ENCODE measurements at places on chromosomes 11 and 22.

- no peak for DNase-seq
Observed at GRCh38 chr22:27597703-27598444, 203.7 kb downstream of the MN1 start.

DNA sequence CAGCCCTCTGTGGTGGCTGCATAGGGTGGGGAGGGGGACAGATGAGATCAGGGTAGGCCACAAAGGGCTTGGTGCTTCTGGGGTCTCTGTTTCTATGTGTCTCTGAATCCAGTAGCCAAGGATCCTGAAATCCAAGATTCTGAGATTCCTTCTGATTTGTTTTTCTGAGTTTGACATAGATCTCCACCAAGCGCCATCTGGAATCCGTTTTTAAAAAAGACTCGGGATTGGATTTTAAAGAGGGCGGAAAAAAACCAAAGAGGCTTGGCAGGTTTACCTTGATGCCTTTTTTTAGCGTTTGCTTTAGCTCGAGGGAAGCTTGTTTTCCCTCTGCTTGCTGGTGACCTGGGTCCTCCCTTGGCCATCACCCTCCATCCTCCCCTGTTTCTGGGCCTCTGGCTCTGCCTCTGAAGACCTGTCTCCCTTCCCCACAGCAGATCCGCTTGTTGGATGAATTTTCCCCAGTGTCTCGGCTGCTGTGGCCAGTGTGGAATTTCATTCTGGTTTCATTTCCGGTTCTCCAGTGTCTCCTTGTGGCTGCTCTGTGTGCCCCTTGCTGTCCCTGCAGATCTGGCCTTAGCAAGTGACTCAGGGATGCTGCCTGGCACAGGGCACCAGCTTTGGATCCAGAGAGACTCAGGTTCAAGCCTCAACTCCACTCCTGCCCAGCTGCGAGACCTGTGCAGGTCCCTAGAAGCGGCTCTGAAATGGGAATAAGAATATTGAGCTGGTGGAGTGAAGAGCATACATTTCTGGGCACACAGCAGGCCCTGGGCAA lies 15.1 kb downstream of the SYNGR1 start:
- no peak for DNase-seq

DNA sequence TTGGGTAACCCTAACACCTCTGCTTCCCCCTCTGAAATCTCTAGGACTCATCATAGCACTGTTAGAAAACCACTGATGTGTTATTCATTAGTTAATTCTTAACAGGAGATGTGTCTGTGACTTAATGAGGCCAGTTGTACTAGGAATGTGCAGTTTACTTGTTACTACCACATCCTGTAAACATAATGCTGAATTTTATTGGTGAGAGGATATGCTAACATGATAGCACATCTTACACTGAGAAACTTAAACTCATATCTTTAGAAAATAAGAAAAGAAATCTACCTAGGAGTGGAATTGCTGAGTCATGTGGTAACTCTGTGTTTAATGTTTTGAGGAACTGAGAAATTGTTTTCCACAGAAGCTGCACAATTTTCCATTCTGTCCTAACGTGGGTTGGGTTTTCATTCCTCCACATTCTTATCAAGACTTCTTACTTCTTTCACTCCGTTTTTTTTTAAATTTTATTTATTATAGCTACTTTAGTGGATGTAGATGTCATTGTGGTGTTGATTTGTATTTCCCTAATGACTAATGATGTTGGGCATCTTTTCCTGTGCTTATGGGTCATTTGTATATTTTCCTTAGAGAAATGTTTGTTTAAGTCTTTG lies 33.7 kb downstream of the RNF121 start:
- no peak for DNase-seq

- no peak for DNase-seq
Observed at GRCh38 chr11:34812905-34813576, 103.1 kb downstream of the APIP start.

- no peak for DNase-seq
Observed at GRCh38 chr22:30481711-30482110, 9.9 kb upstream of the SEC14L3 start.

DNA sequence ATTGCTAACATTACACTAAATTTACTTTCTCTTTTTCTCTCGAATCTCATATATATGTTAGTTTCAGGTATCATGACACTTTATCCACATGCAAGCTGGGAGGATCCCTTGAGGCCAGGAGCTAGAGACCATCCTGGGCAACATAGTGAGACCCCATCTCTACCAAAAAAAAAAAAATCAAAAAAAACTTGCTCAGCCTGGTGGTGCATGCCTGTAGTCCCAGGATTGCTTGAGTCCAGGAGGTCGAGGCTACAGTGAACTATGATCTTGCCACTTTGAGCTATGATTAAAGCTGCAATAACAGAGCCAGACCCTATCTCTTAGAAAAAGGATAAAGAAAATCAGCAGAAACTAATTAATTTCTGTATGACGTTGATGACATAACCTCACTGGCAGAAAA lies 3.7 kb upstream of the UPK3A start:
- no peak for DNase-seq

GRCh38 chr11:65808744-65809341 lies 22.0 kb downstream of the OVOL1 start:
- DNase-seq = no peak

GRCh38 chr11:39910087-39910486 lies 1549.4 kb downstream of the LRRC4C start:
- no peak for DNase-seq

- no peak for DNase-seq
Observed at GRCh38 chr11:59285716-59286260, 72.9 kb upstream of the OR5AN1 start.

DNA sequence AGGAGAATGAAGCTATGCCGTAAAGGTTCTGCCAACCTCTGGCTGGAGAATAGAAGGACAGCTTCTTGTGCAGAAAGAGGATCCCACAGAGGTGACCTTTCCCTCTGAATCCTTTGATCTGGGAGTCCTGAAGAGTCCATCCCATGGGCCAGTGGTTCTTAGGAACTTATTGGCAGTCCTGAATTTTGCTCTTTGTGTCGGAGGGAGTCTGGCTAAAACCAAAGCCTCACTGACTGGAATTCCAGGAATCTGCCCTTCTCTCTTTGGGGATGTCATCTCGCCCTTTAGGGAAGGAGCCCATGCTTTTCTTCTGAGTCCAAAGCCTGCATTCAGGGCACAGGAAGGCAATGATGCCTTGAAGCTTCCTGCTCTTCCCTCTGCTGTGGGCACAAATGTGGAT lies 45.5 kb downstream of the PKNOX2 start:
- DNase-seq = no peak

DNA sequence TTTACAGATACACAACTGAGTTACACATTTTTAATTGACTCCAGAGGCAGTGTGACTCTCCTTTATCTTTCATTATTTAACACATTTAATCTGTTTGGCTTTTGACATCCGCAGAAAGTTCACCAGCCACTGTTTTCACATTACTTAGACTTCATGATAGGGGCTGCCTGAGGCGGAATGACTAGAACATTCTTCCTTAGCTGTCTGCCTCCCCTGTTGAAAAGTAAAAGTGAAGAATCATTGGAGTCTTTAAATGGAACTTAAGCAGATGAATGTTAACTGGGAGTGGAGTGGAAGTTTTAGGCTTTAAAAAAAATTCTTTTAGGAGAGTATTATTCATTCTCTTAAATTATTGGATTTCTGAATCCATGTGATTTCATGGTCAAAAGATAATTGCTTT lies 229.2 kb upstream of the MTNR1B start:
- no peak for DNase-seq

GRCh38 chr11:11545285-11546275 lies 76.2 kb downstream of the GALNT18 start:
- no peak for DNase-seq

DNA sequence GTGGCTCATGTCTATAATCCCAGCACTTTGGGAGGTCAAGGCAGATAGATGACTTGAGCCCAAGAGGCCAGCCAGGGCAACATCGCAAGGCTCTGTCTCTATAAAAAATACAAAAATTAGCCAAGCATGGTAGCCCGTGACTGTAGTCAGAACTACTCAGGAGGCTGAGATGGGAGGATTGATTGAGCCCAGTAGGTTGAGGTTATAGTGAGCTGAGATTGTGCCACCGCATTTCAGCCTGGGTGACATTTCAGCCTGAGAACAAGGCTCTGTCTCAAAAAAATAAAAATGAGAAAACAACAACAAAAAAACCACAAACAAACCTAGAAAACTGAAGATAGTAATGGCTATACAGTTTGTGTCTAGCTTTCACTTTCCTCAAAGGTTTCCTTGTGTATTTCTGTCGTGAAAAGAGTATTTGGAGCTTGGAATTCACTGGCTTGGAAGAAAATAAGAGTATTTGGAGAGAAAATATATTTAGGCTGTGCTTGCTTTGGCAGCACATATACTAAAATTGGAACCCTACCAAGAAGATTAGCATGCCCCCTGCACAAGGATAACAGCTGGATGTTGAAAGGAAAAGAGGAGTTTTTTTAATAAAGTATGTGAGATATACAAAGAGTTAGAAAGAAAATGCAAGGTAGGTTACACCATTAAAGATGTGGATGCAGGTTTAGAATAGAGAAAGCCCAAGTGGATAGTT lies 3.9 kb upstream of the BIRC3 start:
- no peak for DNase-seq

GRCh38 chr11:16738947-16739815 lies 734 bp downstream of the C11orf58 start:
- DNase-seq = no peak

DNA sequence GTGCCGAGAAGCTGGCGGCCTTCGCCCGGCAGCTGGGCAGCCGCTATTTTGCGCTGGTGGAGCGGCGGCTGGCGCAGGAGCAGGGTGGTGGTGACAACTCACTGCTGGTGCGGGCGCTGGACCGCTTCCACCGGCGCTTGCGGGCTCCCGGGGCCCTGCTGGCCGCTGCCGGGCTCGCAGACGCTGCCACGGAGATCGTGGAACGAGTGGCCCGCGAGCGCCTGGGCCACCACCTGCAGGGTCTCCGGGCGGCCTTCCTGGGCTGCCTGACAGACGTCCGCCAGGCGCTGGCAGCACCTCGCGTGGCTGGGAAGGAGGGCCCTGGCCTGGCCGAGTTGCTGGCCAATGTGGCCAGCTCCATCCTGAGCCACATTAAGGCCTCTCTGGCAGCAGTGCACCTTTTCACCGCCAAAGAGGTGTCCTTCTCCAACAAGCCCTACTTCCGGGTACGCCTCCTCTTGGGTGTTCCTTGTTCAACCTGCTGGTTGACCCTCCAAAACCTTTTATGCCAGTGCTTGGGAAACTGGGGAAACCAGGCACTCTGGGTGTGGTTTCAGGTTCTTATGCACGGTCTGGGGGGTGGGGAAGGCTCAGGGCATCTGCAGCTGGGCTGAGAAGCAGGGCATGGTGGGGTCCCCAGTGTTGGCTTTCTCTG lies 3.1 kb upstream of the TM7SF2 start:
- DNase-seq = no peak

DNA sequence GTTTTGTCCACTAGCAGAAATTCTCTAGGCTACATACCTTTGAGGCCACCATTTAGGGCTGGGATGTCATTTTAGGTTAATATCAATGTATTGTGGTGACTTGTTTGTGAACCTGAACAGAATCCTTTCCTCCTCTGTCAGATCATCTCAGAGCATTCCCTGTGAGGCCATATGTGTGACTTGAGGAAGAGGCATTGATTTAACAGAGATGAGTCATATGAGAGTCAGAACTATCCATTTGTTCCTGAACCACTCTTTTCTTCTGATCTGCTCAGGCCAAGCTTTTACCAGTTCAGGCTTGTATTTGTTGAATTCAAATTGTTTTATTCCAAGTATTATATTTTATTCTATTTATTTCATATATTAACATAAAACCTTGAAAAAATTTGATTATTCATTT lies 6.9 kb upstream of the OR4C6 start:
- DNase-seq = no peak
